ENCODE measurements at places on chromosomes 11 and 22.

GRCh38 chr11:21727102-21727501 is 465.8 kb upstream of the ANO5 start:
- no peak for DNase-seq

DNA sequence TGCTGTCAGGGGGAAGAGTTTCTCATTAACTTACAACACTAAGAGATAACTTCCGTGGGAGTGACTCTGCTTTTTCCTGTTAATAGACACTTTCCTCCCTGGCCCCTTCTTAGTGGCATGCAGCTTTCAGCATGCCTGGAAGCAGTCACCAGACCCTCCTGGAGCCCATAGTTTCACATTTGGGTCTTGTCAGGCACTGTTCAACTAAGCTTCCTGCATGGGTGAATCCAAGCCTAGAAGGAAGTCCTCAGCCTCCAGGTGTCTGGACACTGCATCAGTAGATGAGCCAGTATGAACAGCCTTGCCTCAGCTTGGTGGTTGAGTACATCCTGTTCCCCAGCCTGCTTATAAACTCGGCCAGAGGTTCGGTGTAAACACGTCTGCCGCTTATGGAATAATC is 68.1 kb downstream of the PPP6R3 start:
- DNase-seq, result no peak

- no peak for DNase-seq
These were observed 50.0 kb upstream of the LYVE1 start for GRCh38 chr11:10618490-10618889.

GRCh38 chr11:134098566-134099184 is 29.8 kb downstream of the JAM3 start:
- DNase-seq, result no peak

- DNase-seq, result no peak
These were observed 5.5 kb downstream of the IL17REL start for GRCh38 chr22:50007057-50007511.

- DNase-seq, result no peak
These were observed 10.2 kb downstream of the SLC25A1 start for GRCh38 chr22:19168088-19168890.

GRCh38 chr11:134062265-134063123 is 6.4 kb upstream of the JAM3 start:
- no peak for DNase-seq

GRCh38 chr11:76159303-76159937 is 46.9 kb downstream of the WNT11 start:
- no peak for DNase-seq

All from stimulated activated CD8-positive, alpha-beta memory T cell treated with anti-CD3 and anti-CD28 coated beads, Interleukin-7, amount 100 ng/mL, for 48 hours (primary cell).